ENCODE measurements at places on chromosomes 7 and 10.

DNA sequence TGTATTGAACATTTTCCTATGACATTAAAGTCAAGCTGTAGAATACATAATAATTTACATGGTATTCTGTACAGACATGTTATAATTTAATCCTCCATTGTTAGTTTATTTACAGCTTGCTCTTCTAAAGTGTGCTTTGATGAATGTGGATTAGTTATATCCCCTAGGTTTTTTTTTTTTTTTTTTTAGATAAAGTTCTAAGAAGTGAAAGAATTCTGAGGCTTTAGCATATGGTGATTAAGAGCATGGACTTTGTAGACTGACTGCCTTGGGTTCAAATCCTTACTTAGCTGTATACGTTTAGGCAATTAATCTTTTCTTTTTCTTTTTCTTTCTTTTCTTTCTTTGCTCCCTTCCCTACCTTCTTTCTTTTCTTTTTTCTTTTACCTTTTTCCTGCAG, 44.9 kb downstream of the MKLN1 start:
- DNase-seq = no peak

GRCh38 chr10:75852851-75853484, 421.5 kb downstream of the LRMDA start:
- DNase-seq = no peak

GRCh38 chr7:25617214-25617613, 388.9 kb upstream of the NPVF start:
- DNase-seq = no peak

DNA sequence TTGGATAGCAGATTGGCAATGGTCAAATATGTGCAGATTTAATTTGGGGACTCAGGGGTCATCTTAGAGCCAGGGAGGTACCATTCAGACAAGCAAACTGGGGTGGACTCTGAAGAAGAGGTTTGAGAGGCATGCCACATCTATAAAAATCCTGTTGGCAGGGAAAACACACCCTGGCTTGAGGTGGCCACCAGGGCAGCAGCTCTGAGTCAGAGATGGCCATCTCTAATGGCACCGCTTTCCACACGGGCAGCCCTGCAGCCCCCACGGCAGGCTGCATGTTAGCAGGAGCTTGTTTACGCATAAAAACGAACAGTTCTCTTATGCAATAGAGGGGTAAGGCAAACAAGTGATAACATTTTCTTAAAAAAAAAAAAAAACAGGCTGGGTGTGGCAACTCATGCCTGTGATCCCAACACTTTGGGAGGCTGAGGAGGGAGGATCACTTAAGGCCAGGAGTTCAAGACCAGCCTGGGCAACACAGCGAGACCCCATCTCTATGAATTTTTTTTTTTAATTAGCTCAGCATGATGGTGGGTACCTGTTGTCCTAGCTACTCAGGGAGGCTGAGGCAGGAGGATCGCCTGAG, 14.9 kb downstream of the DLG5 start:
- DNase-seq = no peak

GRCh38 chr10:113347508-113347907, 205.3 kb upstream of the HABP2 start:
- no peak for DNase-seq

DNA sequence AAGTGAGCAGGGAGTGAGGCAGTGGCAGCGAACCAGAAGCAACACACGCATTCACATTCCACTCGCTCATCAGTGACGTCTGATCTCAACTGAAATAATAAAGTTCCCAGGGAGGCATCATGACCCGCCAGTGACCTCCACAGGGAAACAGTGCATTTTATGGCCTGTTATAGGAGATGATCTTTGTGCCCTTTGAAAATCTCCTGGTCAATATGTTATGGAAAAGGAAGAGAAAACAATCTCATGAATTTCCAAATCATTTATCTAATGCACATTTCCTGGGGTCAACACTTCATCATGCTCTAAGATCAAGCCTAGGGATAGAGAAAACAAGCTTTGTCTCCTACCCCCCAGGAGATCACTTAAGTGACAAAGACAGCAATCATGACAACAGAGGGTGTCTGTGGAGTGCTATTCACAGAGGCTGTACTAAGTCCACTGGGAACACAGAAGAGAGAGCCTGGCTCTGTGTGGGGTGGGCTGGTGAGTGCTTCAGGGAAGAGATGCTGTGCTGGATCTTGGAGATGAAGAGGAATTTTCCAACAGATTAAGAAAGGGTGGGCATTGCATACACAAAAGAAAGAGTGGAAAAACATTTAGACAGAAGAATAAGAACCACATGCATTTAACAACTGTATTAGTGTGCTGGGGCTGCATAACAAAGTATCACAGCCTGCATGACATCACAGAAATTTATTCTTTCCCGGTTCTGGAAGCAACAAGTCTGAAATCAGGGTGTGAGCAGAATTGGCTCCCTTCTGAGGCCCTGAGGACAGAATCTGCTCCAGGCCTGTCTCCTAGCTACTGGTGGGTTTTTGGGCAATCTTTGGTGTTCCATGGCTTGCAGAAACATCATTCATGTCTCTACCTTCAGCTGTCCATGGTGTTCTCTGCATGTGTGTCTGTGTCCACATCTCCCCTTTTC, 613.9 kb upstream of the IGFBP3 start:
- no peak for DNase-seq

DNA sequence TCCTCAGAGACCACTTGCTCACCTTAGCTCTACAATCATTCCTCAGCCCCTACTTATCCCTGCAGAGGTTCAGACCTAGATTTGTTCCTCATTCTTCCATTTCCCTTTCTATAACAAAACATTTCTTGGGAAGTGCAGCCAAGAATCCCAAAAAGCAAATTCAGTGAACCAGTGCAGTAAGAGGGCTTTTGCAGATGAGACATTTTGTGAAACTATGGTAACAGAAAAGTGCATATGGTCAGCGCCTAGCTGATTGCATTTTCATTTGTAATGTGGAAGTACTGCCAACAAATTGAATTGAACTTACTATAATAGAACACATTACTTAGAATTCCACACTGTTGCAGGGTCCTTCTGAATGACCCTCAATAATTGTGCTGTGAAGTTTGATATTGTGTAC, 18.6 kb downstream of the AGMO start:
- no peak for DNase-seq

DNA sequence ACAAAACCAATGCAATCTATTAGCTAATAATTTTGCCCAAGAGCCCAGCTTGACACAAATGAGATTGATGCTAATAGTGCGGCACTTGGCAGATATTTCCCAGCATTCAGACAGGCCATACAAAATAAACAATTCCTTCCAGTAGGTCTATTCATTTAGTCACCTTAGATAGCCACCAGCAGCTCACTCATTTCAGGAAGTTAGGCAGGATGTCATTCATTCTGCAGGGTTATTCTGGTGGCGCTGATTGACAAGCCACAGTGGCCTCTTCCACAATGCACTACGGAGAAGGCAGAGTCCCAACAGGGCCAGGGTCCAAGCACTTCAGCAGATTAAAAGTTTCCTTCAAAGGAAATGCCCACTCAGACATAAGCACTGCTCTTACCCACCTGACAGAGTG, 55.8 kb downstream of the PIK3AP1 start:
- DNase-seq = no peak

- no peak for DNase-seq
These were observed 30.2 kb downstream of the NPTX2 start for GRCh38 chr7:98647326-98647725.

GRCh38 chr7:118129041-118129795, 54.7 kb upstream of the LSM8 start:
- DNase-seq = no peak

- no peak for DNase-seq
These were observed 293.4 kb downstream of the GFRA1 start for GRCh38 chr10:115979576-115979975.

GRCh38 chr10:49230004-49230403, 41.8 kb upstream of the TMEM273 start:
- no peak for DNase-seq

DNA sequence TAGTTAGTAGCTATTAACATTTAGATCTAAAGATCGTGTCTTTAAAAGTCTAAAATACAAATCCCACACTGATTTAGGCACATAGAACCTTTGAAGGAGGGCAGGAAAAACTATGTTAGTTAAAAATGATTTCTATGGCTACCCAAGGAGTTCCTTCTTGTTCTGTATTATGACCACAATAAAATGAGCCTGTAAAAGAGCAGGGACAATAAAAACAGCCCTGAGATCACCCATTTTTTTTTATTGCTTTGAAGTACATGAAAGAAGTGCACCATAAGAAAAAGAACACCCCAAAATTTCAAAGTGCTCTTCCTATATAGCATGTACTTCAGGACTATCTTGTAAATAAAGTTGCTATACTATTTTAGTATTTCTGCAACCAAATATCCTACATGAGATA, 29.8 kb downstream of the RTKN2 start:
- DNase-seq = no peak

GRCh38 chr7:101532400-101533102, 96.5 kb downstream of the MYL10 start:
- no peak for DNase-seq

GRCh38 chr7:28083164-28083997, 97.2 kb downstream of the JAZF1 start:
- DNase-seq = no peak
